Lower lobe of right lung (tissue), 2 donors: ENCODE measurements at places on chromosomes 2 and 18.

DNA sequence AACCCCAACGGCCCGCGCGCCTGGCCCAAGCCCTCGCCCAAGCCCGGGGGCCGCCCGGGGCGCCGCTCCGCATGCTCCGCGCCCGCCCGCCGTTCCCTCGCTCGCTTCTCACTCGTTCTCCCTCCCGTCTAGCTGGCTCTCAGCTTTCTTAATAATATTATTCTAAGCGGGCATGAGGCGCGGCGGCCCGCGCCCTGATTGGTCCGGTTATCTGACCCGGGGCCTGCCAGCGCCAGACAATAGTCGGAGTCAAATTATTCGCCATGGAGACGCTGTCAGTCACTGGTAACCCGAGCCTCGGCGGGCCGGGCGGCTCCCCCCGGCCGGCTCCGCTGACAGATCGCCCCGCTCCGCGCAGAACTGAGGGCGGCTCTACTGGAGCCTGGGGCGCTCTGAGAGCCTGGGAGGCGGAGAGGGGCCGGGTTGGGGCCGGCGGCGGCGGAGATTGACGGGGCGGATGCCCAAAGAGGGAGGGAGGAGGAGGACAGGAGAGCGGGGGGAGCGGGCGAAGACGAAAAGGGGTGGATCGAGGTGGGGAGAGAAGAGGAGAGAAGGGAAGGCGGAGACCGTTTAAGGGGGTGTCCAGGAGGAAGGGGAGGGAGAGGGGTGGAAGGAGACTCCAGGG is at the start of gene SIX2:
Gene SIX2 (minus strand): TSS at position 150 of the 625 bp plus-strand sequence. CDS start 342 bp downstream, outside the sequence.
- peak; percentile 93 for DNase-seq

- no peak for DNase-seq
Observed at GRCh38 chr2:66888791-66889631, 454.1 kb downstream of the MEIS1 start.

DNA sequence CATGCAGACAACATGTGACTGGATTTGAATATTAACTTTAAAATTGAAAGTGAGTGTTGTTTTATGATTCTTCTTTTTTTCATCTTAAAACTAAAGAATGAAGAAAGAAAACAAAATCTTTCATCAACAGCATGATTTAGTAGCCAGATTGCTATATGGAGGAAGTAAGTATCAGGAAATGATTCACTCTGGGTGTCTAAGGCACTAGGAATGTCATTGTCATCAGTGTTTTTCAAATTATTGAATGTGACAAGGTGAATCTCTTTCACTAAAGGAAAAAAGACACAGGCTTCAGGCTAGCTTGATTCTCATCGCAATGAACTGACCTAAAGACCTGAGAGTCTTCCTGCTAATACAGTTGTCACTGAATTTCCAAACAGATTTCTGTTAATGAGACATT is 430.1 kb downstream of the FBXO15 start:
- no peak for DNase-seq

DNA sequence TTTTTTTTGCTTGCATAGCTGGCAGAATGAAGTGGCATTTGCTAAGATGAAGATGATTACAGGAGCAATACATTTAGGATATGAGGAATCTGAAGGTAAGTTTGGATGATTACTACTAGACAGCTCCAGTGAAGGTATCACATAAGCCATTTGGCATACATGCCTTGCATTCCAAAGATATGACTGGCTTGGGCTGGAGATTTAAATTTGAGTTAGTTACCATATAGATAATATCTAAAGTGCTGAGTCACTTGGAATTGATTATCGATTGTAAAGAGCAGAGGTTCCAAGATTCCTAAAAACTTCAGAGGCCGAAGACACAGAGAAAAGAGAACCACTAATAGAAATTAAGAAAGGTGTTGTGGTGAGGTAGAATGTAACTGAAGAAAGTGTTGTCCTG is 1026.4 kb downstream of the DSC3 start:
- no peak for DNase-seq

GRCh38 chr2:26887151-26887550 is 39.2 kb downstream of the DPYSL5 start:
- DNase-seq: peak; percentile 54
